Activated CD8-positive, alpha-beta memory T cell treated with anti-CD3 and anti-CD28 coated beads for 24 hours (primary cell): ENCODE measurements at places on chromosomes 2 and 18.

DNA sequence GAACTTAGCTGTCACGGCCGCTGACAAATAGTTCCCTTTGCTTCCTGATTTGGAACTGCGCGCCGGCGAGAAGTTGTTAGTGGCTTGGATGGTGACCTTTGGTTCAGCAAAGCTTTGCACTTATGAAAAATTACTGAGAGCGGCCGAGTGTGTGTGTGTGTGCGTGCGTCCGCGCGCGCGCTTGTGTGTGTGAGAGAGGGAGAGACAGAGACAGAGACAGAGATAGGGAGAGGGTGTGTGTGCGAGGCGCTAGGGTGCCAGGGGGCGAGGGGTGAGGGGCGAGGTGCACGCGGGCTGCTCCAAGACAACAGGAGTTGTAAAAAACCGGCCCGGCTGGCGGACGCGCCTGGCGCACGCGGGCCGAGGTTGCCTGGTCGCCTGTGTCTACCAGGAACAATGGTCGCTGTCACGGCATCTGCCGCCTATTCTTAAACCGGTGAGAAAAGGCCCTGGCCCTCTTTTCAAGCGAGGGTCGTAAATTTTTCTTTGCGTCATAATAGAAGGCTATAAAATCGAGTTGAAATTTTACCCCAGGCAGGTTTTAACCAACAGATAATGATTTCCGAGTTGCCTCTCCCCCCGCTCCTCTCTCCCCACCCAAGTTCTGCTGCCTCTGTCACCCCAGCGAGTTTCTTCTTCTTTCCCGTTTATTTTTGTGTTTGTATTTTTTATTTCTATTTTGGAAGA is 535 bp downstream of the HOXD3 start:
- DNase-seq, result no peak

- no peak for DNase-seq
These were observed 21.2 kb downstream of the SCG2 start for GRCh38 chr2:223580951-223581350.

- no peak for DNase-seq
These were observed 45.6 kb upstream of the SLC1A4 start for GRCh38 chr2:64943387-64944150.

GRCh38 chr2:121052521-121052920 is 232.5 kb downstream of the TFCP2L1 start:
- DNase-seq, result no peak

DNA sequence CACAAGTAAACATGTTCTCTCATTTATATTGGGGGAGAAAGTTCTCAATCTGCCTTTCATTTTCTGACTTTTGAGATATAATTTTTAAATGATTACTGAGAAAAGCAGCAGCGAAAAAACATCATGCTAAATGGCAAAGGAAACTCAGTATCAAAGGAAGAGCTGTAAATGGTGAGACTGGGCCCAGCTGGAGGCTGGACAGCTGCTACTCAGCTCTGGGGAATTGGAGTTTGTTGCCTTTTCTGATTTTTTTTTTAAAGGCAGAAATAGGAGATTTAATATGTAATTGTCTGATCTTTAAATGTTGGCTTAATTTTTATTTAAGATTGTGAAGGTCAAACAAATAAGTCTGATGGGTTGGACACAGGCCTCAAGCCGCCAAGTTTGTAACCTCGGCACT is 137.1 kb upstream of the TACR1 start:
- DNase-seq, result no peak

- DNase-seq, result no peak
These were observed 2.6 kb upstream of the PPM1B start for GRCh38 chr2:44166096-44166495.

DNA sequence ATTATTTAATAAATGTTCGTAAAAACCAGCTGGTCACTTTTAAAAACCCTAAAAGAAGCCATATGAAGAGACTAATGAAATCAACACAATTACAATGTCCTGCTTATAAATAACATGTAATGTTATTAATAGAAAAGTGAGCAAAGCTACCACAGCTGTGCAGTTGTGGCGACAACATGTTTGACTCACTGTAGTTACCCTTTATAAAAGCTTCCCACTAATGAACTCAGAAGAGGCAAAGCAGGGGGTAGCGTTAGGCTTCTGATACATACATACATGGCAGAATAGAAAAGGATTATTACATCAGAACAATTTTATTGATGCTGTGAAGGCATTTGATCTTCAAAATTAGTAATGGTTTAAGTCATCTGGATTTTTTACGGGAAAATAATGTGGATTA is 219.7 kb downstream of the SLC4A10 start:
- DNase-seq, result no peak

GRCh38 chr2:25078170-25079049 is 36.5 kb downstream of the EFR3B start:
- no peak for DNase-seq

- no peak for DNase-seq
These were observed 301.9 kb downstream of the PTH2R start for GRCh38 chr2:208708486-208708885.

- DNase-seq, result no peak
These were observed 503.8 kb upstream of the NRXN1 start for GRCh38 chr2:51535763-51536162.
